ENCODE measurements at places on chromosomes 4 and X. TPM values are rescaled to one million over a fixed set of nuclear protein-coding genes. Genes with fewer than 3 reads are reported as not detected.

- DNase-seq, result no peak
These were observed 42.4 kb downstream of the DCUN1D4 start for GRCh38 chr4:51885363-51885762.

GRCh38 chr4:74475091-74475800 is 30.3 kb downstream of the AREG start:
- no peak for DNase-seq

DNA sequence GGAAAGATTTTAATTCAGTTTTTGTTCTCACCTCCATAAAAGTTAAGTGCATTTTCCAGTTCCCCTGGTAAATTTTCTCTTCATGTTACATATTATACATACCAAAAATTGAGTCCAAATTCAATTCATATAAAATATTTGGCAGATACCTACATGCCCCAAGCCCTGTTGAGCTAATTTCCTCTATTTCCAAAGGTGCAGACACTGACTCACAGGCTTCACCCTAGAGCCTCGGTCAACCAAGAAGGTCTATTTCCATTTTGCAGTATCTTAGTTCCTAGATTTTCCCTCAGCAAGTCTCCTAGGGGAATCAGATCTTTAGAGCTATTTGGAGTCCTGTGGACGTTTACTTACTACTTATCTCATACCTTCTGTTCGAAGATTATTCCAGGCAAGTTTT is 174.4 kb downstream of the TSPAN5 start:
- no peak for DNase-seq

DNA sequence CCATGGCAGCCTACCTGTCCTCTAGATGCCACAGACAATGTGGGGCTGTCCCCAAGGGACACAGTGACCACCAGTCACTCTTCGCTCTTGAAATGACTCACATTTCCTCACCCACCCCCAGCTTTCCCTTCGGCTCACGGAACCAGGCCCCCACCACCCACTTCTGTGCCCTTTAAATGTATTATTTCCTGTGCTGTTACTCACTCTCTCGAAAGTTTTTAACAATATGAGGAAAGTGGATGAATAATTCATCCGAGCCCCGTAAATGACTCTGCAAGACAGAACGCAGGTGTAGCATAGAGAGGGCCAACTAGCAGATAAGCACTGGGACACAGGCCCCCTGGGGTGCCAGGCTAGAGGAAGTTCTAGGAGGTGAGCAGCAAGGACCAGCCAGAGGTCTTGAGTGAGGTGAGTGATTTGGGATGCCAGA is 179.5 kb upstream of the TBL1X start:
- no peak for DNase-seq

GRCh38 chr4:87807402-87807801 is 8.0 kb downstream of the IBSP start:
- DNase-seq, result peak; percentile 7

The CLTRN gene
- 1.6 TPM for polyA plus RNA-seq

DNA sequence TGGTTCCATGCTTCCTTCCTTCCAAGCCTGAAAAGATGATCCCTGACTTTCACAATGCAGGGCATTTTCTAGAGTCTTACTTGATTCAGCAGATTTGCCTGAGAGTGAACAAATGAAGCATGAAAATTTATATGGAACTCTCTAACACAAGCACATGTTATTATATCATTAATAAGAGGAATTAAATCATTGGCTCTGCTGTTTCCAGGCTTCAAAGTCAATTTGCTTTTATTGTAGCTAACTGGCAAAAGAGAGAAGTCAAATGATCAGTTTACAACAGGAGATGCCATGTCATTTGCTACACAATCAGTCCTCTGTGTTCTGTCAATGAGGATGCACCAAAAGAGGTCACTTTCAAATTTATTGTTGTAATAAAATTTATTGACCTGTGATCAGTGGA is 101.5 kb upstream of the UGT8 start:
- DNase-seq, result no peak
